Endodermal cell (in vitro differentiated cells): ENCODE measurements at places on chromosomes 7 and 10. TPM values are rescaled to one million over a fixed set of nuclear protein-coding genes. Genes with fewer than 3 reads are reported as not detected.

DNA sequence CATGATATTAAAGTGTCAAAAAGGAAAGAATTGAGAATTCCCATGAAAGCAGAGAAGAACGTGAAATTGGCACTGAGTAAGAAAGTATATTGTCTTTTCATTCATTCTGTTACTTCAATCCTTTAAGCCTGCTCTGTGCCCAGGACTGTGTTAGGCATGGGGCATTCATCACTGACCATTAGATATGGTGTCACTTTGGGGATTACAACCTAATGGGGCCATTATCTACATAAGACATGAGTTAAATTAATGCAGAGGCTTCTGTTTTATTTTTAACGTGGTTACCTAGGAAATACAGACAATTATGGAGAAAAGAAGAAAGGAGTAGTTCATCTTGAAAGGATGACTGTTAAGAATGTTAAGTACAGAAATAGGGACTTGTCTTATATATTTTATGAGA is 163.5 kb upstream of the LRGUK start:
- no peak for DNase-seq

ADRB1 gene
- total RNA-seq: not detected in 2 replicates

DNMBP gene
- 38.1 and 45.4 TPM in 2 replicates for total RNA-seq

GRCh38 chr10:108736111-108736510 is 1187.2 kb downstream of the XPNPEP1 start:
- DNase-seq: no peak

LSM5 gene
- 74.7 and 75.9 TPM in 2 replicates for total RNA-seq

- DNase-seq: peak; percentile 48
Observed at GRCh38 chr7:152871678-152872060, 112.1 kb downstream of the ACTR3B start.

DNA sequence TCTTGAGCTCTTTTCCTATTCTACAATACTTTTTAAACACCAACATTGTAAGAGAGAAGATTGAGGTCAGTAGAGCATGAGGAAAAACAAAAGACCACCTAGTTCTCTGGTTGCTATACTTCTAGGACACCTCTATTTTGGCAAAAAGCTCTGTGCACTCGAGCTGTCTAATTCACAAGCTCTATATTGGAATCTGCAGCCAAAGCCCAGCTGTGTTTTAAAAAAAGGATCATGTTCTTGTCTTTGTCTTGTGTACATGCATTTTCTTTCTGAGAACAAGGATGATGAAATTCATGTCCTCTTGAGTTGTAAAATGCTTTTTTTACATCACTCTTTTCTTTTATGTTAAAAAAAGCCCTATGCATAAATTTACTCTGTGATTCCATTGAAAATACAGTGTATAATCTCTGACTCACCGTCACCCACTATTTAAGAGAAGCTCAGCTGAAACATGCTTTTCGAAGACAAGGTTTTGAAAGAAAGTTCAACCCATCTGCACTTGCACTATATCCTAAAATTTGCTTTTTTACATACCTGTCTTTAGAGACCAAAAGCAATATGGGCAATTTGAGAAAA is 215.5 kb upstream of the VSTM2A start:
- DNase-seq: no peak

GRCh38 chr10:6528198-6528950 is 51.7 kb downstream of the PRKCQ start:
- no peak for DNase-seq

DNA sequence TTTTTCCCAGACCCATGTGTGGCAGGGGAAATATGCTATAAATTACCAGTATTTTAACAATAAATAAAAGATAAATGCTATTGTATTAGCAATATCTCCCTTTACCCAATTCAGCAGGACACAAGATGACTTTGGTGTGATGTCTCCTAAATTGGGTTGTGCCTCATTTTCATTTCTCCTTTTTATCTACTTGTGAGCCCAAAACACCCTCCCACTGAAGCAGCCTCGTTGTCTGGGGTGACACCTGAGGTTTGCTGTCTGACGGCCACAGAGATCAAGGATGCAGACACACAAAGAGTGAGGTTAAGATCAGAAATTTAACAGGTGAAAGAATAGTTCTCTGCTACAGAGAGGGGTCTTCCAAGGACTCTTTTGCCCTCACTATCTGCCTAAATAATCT is 27.1 kb upstream of the CC2D2B start:
- DNase-seq: no peak

DNA sequence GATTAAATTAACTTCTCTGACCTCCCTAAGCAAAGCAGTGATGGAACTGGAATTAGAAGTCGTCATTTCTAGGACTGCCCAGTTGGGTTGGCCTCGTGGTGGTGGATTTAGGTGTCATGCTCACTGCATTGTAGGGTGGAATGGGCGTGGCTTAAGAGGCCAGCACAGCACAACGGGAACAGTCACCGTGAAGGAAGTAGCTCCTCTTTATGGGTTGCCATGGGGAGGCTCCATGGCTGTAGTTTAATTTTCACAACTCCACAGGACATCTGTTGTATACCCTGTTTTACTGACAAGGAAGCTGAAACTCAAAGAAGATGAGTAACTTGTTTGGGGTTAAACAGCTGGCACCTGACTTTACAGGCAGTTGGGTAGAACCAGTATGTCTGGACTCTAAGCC is 208.3 kb downstream of the CELF2 start:
- DNase-seq: no peak

- DNase-seq: no peak
Observed at GRCh38 chr7:146773506-146773905, 656.9 kb downstream of the CNTNAP2 start.

GSTO2 gene
- 17.7 to 22.2 TPM (median 18.8 TPM) in 3 replicates for total RNA-seq

- peak; percentile 48 for DNase-seq
Observed at GRCh38 chr10:1159131-1160061, 103.2 kb downstream of the WDR37 start.

MYL10 gene
- total RNA-seq: not detected in 3 replicates

PDLIM1 gene
- total RNA-seq: 93.9 to 185 TPM (median 98.5 TPM) in 3 replicates

DNA sequence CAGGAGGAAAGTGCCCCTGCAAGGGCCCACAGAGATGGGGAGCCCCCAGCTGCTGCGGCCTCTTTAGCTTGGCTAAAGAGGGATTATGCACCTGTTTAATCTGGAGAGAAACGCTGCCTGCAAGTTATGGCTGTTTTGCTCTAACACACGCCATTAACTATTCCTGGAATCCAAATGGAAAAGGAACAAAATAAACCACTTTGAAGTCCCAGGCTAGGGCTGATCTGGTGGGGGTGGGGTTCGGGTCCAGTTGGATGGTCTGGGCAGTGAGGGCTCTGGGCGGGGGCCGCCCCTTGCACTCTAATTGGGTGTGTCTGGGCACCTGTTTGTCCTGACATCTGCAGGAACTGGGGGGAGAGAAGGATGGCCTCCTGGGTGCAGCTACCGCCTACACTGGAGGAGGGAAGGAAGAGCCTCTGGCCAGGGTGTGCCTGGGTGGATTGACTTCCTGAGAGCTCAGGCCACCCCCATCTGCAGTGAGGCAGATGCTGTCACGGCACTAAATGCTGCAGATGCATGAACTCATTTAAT is 300.6 kb downstream of the ZEB1 start:
- no peak for DNase-seq

GRCh38 chr7:107957436-107957835 is 45.5 kb downstream of the LAMB1 start:
- DNase-seq: no peak

ACSM6 gene
- total RNA-seq: not detected in 3 replicates

GRCh38 chr10:19919671-19920070 is 103.4 kb downstream of the PLXDC2 start:
- DNase-seq: no peak

SLK gene
- 27.9 to 33.5 TPM (median 32.9 TPM) in 3 replicates for total RNA-seq

DNA sequence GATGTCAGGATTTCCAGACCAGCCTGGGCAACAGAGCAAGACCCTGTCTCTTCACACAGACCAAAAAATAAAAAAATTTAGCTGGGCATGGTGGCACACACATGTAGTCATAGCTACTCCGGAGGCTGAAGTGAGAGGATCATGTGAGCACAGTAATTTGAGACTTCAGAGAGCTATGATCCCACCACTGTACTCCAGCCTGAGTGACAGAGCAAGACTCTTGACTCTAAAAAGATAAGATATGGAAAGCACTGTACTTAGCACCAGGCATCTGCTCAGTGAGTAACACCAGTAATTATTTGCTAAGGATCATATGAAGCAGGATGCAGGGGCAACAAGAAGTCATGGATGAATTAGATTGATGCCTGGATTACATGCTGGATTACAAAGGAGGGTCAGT is 128.8 kb downstream of the CALN1 start:
- no peak for DNase-seq

DNA sequence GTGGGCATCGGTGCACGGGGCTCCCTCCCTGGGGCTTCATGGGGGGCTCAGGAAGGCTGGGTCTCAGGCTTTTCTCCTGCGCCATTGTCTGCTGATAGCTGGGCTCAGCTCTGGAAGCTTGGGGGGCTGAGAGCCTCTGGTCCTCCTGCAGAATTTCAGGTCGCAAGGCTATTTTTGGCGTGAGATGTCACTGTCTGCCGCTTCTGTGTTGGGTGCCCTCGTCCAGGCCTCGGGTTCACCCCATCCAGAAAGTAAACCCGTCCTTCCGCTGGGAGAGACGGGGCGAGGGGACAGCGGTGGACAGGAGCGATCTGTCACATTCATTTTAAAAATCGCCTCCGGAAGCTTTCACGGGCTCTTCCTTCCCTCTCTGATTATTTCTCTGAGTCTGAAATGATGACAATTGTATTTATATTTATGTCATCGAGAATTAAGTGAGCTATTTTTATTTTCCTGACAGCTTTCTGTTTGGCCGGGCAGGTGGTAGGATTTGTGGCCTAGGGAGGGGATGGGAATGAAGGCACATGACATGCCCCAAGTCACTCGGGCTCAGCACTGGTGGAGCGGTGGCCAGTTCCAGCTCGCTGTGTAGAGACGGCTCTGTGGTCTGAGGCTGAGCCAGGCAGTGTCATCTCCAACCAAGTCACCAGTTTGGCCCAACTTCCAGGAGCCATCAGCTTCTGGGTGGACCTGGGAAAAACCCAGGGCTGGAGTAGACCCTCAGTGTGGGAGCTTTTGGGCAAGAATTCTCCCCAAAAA is 40.7 kb upstream of the AP5Z1 start:
- no peak for DNase-seq

- DNase-seq: no peak
Observed at GRCh38 chr7:19707240-19707639, 1.6 kb downstream of the POLR1F start.

GRCh38 chr10:63052083-63052482 is 81.0 kb upstream of the NRBF2 start:
- DNase-seq: no peak

DNA sequence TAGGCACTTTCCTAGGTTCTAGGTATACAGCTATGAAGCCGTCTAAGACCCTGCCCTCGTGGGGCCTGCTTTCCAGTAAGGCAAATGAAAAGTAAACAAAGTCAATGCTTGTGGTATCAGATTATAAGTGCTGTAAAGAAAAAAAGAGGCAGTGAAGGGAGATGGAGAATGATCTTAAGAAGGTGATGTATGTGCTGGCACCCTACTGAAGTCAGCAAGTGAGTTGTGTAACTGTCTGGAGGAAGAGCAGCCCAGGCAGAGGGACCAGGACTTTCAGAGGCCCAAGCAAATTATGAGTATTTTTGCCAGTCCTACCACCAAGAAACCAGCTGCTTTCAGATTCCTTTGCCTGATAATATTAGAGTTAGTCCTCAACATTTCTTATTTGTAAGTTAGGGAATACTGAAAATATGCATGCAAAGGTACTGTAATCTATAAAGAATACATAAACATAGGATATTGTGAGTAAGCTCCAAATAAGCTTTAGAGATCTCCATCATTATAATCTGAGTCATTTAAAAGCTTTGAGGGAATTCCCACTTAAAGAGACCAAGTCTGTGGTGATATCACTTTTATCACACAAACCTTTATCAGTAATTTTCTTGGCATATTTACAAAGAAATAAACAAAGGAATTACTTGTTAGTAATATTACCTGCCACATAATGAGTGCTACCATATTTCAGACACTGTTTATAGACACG is 329.2 kb upstream of the LRGUK start:
- no peak for DNase-seq

GRCh38 chr7:50418086-50418515 is 32.0 kb downstream of the FIGNL1 start:
- peak; percentile 95 for DNase-seq

DNA sequence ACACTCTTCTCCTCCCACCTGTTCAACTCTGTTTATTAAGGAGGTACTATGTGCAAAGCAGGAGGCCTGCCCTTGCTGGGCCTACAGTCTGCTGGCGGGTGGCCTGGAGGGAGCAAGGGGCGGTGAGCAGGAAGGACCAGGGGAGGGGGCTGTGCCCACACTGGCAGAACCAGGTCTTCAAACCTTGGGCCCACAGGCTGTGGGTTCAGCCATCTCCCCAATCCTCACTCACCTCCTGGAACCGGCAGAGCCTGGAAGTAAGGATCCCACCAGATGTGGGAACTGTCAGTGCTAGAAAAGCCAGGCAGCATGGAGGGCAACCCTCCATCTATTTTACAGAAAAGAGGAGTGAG is 50.8 kb downstream of the CAMK2B start:
- no peak for DNase-seq

DNA sequence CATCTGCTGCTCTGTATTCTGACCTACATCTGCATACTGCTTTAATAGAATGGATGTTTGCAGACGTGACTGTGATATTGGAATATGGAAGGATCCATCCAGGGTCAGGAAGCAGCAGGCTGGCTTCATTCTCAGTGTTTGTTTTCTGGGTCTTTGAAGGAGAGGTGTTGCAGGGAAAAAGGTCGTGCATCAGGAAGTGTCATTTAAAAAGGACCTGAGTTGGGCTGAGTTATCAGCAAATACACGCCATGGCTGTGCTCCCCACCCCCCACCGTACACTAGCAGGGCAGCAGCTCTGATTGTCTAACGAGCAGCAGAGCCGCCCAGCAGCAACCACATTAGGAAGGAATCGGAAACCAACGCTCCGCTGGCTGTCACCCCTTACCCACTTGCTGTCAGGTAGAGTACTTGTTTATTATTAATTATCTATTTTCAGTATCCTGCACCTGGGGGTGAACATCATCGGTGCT is 63.1 kb upstream of the STEAP1B start:
- DNase-seq: peak; percentile 63
